ENCODE measurements at places on chromosomes 12 and 14.

- DNase-seq, result peak; percentile 73
Measured at GRCh38 chr12:41932470-41932991, 212.1 kb downstream of the GXYLT1 start.

- DNase-seq, result no peak
Measured at GRCh38 chr12:120101182-120101581, 15.4 kb downstream of the RAB35 start.

GRCh38 chr14:53534841-53535240 lies 381.7 kb upstream of the DDHD1 start:
- DNase-seq, result no peak

- no peak for DNase-seq
Measured at GRCh38 chr12:115210533-115211252, 526.7 kb upstream of the TBX3 start.

DNA sequence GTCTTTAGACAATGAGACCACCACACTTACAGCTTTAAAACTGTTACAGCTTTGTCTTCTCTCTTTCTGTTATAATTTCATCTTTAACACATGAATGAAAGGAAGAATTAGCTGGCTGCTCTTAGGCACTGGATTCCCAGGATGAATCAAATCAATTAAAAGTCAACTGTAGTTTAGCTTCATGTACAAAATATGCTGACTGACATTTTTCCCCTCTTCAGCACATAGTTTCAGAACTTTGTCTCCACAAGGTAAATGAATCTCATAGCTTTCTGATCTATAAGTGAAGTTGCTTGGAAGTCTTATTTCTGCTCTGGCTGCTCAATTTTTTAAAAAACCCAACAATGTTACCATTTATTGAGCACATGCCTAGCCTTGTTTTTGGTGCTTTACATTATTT lies 293.8 kb downstream of the GRIN2B start:
- no peak for DNase-seq

DNA sequence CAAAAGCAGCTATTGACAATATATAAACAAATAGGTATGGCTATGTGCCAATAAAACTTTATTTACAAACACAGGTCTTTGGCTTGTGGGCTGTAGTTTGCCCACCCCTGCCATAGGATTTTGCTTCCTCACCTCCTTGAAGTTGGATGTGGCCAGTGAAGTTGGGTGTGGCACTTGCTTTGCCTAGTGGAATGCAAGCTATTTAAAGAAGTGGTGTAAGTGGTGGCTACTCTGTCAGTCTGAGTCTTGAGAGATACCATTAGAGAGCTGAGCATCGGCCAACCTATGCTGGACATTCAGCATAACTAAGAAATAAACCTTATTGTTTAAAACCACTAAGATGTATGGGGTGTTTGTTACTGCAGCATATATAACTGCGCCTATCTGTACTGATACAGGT lies 321.3 kb downstream of the RGS6 start:
- no peak for DNase-seq

GRCh38 chr12:120818416-120818815 lies 85.7 kb downstream of the SPPL3 start:
- DNase-seq, result no peak

DNA sequence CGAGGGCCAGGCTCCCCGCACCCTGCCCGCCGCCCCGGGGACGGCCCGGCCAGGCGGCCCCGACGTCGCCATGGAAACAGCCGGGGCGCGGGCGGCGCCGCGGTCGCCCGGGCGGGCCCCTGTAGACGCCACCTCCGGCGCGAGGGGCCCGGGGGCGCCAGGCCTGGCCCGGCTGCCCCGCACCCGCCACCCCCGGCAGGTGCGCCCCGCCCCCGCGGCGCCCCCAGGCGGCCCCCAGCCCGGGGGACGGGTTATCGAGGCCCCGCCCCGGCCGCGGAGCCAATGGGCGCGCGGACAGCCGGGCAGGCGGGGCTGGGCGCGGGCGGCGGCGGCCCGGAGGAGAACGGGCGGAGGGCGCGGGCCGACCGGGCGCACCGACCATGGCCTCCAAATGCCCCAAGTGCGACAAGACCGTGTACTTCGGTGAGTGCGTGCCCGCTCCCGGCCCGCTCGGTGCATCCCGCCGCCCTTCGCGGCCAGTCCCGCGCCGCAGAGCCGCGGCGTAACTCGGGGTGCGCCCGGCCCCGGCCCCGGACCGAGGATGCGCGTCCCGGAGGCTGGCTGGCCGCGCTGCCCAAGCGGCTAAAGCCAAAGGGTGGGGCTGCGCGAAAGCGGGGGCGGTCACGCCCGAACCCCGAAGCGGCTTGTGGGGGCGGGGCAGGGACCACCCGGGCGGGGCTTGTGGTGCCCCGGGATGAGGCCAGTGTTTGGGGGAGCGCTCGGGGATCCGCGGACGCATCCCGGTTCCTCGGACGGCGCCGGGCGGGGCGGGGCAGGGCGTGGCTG lies at the start of gene CRIP2:
CRIP2 (plus strand) TSS at position 339 of the 786 bp plus-strand sequence; CDS start at position 381, 42 bp downstream.
- DNase-seq, result no peak

DNA sequence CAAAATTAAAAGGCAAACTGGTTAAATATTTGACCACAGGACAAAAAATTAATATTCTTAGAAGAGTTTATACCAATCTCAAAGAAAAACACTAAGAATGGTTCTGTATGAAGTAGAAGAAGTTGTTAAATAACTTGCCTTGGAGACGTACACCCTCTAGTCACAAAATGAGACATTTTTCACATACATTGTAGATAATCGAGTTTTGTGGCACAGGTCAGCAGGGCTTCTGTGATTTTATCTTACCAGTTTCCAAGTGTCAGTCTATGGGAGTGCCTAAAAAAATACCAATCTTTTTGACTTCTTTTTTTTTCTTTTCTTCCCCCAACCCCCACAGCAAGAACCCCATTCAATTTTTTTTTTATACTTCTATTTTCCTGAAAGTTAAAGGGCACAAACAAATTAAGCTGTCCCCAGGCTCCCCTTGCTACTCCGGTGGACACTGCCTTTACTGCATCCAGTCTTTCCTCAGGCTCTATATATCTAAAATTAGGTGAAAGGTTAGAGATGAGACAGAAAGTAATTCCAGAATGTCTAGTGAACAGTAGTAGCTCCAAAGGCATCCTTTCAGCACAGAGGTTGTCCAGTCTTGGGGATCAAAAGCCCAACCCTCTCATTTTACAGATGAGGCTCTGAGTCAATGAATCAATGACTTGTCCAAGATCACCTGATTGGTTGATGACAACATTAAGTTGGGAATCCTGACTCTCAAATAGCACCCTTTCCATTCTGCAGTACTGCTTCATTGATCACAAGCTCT lies 6.2 kb downstream of the LIMA1 start:
- DNase-seq, result no peak

GRCh38 chr12:116959845-116960514 lies 49.2 kb downstream of the FBXW8 start:
- DNase-seq, result no peak

DNA sequence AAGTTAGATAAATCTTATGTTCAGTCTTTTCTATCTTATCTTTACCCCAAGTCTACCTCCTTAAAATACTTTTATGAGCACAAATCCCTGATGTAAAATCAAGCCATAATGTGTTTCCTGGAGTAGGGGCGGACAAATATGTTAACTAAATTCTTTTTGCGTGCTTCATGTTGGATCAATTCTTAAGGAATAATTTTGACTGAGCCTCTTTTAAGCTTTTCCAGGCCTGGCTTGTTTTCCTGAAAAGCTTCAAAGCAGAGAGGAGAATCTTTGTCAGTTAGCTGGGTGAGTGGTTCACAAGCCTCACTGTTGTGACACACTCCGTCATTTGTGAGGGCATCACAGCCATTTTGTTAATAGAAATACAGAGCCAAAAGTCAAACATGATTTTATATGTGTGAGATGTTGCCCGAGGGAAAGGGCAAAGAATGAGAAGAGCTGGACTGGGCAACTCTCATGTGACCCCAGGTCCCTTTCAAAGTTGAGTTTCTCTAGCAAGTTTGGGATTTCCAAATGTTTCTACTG lies 468.9 kb downstream of the RGS6 start:
- DNase-seq, result no peak

DNA sequence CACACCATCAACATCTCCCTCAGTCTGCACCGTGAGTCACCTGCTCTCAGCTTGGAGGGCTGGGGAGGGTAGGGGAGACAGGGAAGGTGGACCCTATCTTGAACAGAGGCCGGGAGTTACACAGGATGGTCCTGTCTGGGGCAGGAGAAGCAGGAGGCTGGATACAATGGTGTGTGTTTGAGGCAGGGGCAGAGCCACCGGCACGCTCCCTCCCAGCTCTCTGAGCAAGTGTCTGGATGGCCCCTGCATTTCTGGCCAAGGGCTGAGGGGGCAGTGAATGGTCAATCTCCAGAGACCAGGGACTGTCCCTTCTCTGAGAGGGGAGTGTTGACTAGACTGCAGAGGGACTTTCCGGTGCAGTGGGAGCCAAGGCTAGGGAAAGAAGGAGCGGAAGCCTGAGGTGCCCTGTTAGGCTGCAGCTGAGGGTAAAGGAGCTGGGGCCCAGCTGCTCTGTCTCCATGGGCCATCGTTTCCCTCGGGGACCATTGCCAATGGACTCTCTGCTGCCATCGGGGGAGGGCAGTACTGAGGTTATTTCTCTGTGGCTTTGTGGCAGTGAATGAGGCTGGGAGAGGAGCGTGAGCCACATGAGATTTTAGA lies 1.9 kb downstream of the LRP1-AS start:
- DNase-seq, result no peak

DNA sequence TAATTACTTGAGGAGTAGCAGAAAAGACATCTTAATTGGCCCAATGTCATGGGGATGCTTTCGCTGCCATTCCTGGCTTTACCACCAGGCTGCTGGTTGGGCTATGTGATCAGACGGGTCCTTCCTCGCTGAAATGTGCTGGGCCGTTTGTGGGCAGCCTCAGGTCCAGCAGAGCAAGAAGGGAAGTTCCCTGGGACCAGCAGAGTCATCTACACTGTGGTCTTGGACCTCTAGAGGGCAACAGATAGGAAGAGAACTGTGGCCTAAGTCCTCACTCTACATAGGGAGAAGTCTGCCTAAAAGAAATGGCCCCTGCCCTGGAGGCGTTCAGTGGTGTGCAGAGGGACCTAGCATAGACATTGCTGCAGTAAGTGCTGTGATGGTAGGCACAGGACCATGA lies 10.9 kb downstream of the EVL start:
- no peak for DNase-seq

- DNase-seq, result no peak
Measured at GRCh38 chr14:96078625-96079016, 39.5 kb downstream of the C14orf132 start.

- no peak for DNase-seq
Measured at GRCh38 chr12:120229487-120230325, 28.8 kb upstream of the RPLP0 start.

GRCh38 chr12:3658327-3659163 lies 94.4 kb downstream of the CRACR2A start:
- no peak for DNase-seq

DNA sequence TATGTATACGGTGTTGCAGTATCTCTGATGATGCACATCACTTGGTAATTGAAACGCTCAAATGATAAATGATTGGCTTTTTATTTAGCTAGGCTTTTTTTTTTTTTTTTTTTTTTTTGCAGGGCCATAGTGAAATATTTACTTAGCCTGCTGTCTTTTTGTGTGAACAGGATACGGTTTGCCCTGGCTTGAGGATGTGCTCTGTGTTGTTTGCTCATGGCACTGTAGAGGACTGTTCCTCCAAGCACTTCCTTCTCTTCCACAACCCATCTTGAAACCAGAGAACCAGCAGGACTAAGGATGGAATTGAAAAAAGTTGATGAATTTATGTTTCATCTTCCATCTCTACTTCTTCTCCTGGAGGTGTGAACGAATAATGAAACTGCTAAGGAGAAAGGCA lies 15.5 kb upstream of the SSPN start:
- no peak for DNase-seq

- no peak for DNase-seq
Measured at GRCh38 chr12:123354600-123354999, 10.0 kb downstream of the SBNO1 start.

DNA sequence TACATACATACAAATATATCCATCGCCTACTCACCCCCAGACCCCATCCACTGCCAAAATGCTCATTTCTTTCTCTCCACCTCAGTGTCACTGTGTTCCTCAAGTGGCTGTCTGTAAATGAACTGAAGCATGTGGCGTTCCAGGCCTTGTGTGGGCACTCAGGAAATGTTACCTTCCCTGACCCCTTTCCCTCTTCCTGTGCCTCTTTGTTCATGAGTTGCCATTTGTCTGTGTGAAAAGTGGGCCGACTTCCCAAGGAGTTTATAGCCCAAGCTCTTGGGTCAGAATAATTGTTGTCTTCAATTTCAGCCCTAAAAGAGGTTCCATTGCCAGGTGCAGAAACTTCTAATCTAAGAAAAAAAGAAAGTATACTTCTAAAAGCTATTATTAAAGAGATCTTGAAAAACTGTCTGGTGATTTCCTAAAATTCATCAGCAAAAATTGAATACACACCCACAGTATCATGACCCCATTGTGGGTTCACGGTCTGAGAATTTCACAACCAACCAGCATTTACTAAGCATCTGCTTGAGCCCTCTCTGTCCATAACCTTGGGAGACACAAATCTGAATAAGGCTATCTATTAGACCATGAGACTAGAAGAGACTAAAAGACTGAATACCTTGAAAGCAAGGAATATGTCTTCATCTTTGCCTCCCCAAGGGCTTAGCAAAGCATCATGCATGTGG lies 201.4 kb upstream of the EEA1 start:
- DNase-seq, result no peak

DNA sequence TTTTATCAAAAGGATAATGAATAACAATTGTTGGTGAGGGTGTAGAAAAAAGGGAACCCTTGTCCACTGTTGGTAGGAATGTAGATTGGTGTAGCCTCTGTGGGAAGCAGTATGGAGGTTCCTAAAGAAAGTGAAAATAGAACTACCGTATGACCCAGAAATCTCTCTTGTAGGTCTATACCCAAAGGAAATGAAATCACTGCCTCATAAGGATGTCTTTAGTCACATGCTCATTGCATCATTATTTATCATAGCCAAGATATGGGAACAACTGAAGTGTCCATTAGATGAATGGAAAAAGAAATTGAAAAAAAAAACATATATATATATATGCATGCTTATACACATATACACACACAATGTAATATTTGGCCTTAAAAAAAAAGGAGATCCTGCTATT lies 158.8 kb upstream of the NPAS3 start:
- no peak for DNase-seq

- no peak for DNase-seq
Measured at GRCh38 chr12:44647917-44648690, 228.0 kb downstream of the NELL2 start.

GRCh38 chr12:5384015-5384414 lies 47.9 kb upstream of the NTF3 start:
- DNase-seq, result no peak

- DNase-seq, result no peak
Measured at GRCh38 chr14:72500234-72500838, 393.6 kb downstream of the DPF3 start.

DNA sequence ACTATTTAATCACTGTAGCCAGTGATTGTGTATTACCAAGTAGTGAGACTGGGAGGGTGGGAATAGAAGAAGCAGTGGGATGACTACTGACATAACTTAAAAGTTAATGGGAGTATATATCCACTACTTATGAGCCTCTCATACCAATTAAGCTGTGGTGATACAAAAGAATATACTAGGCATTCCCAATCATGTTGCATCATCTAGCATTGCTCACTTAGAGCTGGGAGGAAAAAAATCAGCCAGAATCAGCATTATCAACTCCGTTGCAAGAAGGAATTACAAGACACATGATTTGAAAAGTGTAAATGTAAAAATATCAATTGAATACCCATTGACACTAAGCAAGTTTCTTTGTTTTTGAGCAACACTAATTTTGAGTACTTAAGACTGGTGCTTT lies 745 bp upstream of the PPP1R36 start:
- no peak for DNase-seq
